Right hindlimb (tissue), 1 donor: ENCODE measurements at places on chromosomes 1 and 21.

DNA sequence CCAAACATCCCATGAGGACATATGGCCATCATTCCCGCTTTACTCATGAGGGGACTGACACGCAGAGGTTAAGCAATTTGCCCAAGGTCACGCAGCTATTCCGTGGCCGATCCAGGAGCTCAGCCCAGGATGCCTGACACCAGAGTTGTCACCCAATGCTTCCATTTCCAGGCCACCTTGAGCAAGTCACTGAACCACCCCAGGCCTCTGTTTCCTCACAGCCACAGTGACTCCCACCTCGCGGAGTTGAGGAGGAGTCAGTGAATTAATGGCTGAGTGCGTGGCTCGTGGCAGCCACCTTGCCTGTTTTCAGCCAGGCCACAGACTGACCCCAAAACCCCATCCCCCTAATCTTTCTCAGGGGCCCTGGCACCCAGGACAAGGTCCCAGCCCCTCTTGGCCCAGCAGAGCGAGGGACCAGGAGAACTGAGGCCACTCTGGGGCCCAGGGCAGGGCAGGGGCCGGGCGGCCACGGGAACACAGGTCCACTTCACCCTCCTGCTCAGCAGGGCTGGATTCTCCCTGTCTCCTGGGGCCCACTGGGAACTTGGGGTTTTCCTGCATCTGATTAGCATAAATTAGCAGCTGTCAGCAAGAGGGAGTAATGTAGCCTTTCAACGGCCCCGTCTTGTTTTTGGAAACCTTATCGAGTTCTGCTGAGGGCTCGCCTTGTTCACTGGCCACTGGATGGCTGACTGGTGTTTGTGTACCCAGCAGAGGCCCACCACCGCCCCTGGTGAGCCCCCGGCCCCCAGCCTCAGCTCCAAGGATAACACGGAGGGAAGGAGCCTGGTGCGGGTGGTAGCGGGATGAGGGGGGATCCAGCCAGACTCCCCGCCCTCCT, 19.7 kb upstream of the LAPTM5 start:
- no peak for DNase-seq

DNA sequence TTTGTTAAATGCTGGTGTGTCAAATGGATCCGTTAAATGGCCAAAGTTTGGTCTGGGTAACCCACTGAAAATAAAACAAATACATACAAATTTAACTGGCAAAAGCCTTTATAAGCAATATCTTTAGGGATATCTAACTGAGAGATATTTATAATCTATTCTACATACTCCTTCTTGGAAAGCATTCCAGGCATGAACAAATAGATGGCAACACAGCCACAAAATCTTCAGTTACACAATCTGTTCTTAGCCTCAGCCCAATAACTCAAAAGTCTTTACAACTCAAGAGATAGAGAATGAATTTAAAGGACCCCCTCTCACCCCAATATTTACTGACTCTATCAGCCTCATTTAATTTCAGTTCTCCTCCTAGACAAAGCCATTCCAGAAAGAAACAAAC, 58.7 kb downstream of the NRDC start:
- DNase-seq, result no peak

- no peak for DNase-seq
Measured at GRCh38 chr1:193311226-193311948, 125.0 kb upstream of the B3GALT2 start.

- DNase-seq, result no peak
Measured at GRCh38 chr1:168863772-168864171, 134.8 kb upstream of the DPT start.

- DNase-seq, result no peak
Measured at GRCh38 chr1:58849551-58849950, 65.7 kb upstream of the JUN start.

DNA sequence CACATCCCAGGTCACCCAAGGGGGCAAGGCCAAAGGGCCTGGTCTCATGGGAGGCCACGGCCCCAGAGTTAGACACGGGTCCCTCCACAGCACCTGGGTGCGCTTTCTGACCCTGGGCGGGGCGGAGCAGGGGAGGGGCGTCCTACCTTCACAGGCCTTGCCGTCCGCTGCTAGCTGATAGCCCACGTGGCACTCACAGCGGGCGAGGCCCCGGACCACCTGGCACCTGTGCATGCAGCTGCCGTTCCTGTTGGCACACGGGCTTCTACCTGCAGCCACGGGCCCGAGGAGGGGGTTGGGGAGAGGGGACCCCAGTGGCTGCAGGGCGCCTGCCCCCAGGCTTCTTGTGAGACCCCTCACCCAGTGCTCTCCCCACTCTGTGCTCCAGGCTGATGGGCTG, 59.9 kb downstream of the ARHGEF16 start:
- DNase-seq, result no peak

DNA sequence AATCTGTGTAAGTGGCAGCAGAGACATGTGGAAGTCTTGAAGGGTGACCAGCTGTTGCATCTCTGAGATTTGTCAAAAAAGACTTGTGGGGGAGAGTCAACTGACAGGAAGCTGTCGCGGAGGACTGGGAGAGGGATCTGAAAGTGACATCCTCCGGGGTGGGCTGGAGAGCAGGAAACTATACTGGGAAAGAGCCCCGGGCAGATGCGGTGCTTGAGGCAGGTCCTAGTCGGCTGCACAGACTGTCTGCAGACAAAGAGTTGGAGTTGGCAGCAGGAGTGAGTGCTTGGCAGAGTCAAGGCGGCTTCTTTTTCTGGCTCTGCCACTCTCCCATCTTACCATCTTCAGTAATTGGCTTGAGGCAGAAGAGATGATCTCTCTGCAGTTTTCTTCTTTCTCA, 294.0 kb upstream of the C1orf87 start:
- DNase-seq, result peak; percentile 28

- DNase-seq, result no peak
Measured at GRCh38 chr21:41831453-41831831, 47.7 kb downstream of the PRDM15 start.
